ENCODE measurements at places on chromosomes 6 and 20.

DNA sequence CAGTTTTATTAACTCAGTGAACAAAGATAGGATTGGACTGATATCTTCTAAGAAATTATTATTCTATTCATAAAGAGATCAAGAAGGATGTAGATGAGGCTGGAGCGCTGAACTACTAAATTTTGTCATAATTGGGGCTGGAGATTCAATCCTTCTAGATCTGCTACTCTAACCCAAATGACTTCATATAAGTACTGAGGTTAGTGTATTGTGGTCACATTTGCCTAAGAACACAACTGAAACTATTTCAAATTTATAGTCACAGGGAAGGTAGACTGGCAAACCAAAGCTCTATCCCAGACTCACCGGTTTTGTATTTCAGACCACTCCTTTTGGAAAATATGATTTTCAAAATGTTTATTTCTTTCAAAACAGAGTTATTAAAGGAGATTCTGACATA, 96.7 kb downstream of the BMP5 start:
- no peak for DNase-seq

- DNase-seq: no peak
Measured at GRCh38 chr6:74870403-74870802, 335.4 kb downstream of the COL12A1 start.

GRCh38 chr20:35292504-35293285, 470 bp upstream of the FAM83C start:
- no peak for DNase-seq

DNA sequence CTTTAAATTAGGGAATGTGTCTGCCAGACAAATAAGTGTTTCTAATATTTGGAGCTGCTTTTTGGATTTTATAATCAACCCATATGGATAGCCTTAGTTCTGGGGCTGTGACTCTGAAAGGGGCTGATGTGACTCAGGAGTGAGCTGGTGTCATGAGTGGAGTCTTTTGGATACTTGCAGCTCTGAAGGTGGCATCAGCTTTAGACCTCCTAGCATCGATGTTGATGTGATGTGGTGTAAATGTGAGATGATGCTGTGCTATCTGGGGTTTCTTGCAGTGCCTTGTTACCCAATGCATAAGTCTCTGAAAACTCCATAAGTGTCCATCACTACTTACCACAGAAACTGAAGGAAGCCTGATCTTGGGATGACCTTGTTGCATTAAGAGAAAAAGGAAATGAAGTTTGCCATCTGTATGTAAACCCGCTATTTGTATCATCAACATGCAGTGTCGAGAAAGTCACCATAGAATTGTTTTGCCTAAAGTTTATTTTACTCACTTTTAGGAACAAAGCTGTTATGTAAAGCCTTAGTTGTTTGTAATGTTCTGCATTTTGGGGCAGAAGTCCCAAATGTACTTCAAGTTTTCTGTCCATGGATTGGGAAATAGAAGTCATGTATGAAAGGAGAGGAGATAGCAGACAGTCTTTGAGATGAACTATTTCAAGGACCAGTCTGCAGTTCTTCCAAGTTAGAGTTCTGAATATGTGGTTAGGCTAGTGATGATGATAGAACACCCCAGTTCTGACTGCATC, 8.0 kb downstream of the FOXO3 start:
- no peak for DNase-seq

DNA sequence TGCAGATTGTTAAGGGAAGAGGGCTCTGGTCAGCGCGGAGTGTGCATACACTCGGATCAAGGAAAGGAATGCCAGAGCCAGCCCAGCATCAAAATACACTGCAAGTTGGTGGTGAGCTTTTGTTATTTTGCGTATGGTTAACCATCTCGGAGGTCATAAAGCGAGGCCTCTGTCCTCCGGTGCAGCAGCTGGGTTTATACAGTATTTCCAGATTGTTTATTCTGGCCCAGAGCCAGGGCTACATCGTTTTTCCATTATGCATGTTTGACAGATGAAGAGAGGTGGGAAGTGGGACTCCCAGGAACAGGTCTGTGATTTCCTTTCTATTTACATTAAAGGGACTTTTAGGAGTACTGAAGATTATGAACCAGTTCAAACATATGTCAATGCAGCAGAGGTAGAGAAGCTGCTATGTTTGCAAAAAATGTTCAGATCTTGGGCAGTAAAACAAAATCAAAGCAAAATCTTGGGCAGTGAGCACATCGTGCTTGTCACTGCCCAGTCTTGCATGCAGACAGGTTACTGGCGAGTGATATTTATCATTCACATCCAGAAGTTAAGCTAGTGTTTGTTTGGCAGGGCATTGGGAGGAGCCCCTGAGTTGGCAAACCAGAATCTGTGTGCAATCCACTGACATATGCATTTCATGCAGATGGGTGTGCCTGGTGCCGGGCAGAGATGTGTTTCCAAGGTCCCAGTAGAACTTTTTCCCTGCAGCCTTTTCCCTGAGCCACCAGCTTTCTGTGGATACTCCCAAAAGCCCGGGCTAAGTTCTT, 256.3 kb upstream of the TAB2 start:
- DNase-seq: no peak

- no peak for DNase-seq
Measured at GRCh38 chr6:119328254-119328653, 21.3 kb downstream of the MAN1A1 start.

GRCh38 chr6:139539852-139540251, 165.4 kb upstream of the CITED2 start:
- DNase-seq: no peak

DNA sequence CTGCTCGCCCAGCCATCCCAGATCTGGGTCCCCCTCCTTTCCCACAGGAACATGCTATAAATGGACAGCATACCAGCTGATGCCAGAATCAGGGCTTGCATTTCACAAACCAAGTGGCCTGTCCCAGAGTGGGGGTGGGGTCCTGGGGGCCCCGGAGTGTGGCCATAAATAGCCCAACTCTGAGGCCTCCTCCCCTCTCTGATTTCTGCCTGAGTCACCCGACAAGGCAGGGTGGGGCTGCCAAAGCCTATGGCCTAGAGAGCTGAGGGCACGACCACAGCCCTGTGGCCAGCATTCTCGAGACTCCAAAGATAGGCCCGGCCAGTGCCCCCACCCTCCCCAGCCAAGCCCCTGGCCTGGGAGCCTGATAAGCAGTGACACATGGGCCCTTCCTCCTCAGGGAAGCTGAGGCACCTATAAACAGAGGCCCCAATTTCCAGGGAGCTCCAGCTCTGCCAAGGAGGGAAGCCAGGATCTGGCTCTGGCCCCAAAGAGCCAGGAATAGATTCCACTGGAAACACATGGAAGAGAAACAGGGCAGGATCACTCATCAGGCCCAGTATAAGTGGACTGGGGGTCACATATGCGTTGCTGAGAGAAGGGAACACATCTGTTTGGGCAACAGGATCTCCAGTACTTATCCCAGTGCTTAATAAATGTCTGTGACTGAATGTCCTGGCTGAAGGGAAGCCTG, 20.3 kb downstream of the SNTA1 start:
- no peak for DNase-seq

- no peak for DNase-seq
Measured at GRCh38 chr6:3522561-3523260, 65.9 kb upstream of the SLC22A23 start.
